ENCODE measurements at places on chromosomes 7 and 10.
A peak's percentile ranks its signal among the peaks of the same experiment; 100 is the strongest.

DNA sequence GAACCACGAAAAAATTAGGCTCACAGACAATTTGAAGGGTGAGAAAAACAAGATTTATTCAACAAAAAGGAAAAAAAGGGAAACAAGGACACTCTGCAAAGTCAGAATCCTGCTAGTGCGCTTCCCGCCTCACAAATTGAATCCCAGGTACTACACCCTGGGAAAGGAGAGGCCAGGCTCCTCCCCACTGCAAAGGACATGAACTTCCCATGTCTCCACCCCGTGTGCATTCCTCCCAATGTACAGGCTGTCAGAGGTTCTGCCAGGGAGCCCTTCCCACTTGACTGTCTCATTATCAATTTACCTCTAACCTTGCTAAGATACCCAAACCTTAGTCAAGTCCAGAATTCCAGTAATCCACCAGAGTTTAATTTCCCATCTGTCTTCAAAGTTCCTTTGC is 70.4 kb upstream of the CDK1 start:
- no peak for DNase-seq

GRCh38 chr10:126161691-126162090 is 226.6 kb downstream of the ADAM12 start:
- no peak for DNase-seq

GRCh38 chr10:17233286-17233991 is 5.4 kb downstream of the VIM start:
- no peak for DNase-seq

DNA sequence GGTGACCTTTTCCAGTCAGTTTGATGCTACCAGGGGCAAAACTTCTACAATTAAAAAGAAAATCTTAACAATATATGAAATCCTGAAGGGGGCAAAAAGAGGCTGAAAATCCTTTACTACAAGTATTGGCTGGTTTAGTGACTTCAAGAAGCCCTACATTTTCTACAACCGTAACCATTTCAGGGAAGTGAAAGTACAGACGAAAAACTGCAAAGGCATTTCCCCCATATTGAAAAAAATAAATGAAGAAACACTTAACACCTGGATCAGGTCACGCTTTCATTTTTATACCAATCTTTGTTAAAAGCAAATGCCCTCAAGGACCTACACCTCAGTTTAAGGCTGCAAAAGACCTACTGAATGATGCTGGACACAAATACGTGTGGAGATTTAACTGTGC is 38.6 kb downstream of the IL6 start:
- DNase-seq: no peak

GRCh38 chr10:92851003-92851402 is 2.7 kb downstream of the EXOC6 start:
- DNase-seq: no peak

GRCh38 chr10:129169115-129169514 is 297.9 kb upstream of the MGMT start:
- no peak for DNase-seq

DNA sequence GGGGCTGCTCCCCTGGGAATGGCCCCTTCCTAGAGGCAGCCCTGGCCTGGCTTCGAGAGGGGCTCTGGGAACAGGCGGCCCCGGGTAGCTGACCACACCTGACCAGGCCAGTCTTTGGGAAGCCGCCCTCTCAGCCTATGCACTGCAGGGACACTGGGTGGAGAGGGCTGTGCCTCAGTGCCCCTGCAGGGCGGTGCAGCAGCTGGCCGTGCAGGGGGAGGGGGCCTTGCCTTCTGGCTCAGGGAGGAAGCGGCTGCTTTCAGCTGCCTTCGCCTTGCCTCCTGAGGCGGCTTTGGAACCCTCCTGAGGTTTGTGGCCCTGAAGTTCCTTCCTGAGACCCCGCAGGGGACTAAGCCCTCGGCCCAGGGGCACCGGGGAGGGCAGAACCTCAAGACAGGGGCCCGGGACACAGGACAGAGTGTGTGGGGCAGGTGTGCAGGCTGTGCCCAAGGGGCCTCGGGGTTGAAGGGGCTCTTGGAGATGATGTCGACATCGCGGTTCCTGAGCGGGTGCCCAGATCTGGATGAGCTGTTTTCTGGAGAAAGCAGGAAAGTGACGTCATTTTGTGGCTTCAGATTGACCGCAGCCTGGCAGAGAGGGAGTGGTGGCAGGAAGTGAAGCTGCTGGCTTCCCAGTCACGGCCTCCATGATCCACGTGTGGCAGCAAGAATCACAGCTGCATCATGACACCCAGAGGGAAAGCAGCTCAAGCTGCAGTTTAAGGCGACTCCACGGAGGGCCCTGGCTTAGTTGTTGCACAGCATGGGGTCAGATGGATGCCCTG is 17.7 kb downstream of the ADAM8 start:
- DNase-seq: peak; percentile 79

GRCh38 chr7:33273356-33273755 is 144.0 kb downstream of the BBS9 start:
- no peak for DNase-seq

GRCh38 chr7:151248346-151249033 is at the start of gene SMARCD3:
Gene SMARCD3 (minus strand): TSS chr7:151248694. CDS start chr7:151248562, 132 bp downstream.
- peak; percentile 49 for DNase-seq

GRCh38 chr10:21141946-21142492 is 244.9 kb upstream of the NEBL start:
- DNase-seq: no peak

- no peak for DNase-seq
These were observed 69.4 kb downstream of the LRRC17 start for GRCh38 chr7:102982235-102982634.

DNA sequence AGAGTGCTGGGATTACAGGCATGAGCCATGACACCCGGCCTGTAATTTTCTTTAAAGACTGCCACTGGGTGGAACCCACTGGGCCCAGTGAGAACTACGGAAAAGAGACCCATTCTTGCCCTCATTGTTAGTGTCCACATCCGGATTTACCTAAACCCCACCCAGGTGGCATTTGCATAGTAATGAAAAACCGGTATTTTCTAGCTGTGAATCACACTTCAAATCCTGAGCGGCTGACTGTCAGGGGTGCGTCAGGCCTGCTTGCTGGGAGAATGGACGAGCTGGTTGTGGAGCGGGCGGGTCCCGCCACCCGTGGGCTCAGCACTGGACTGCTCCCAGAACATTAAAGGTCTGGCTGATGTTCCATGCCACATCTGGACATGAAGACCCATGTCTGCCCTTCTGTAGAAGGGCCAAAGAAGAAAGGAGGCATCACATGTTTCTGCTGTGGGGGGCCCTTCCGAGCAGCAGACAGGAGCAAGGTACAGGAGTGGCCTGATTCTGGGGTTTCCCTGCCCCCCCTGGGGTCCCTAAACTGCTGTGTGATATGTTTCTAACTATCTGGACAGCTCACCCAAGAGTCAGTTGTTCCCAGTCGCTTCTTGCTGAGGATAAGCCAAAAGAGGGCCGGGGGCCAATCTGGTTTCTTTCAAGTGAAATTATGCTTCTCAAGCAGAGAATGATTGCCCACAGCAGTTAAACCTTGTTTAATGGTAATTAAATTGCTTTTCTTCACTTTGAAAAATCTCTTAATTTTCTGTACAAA is 46.4 kb downstream of the KIAA1217 start:
- DNase-seq: no peak

- DNase-seq: no peak
These were observed 199.4 kb downstream of the USP6NL start for GRCh38 chr10:11411926-11412545.

DNA sequence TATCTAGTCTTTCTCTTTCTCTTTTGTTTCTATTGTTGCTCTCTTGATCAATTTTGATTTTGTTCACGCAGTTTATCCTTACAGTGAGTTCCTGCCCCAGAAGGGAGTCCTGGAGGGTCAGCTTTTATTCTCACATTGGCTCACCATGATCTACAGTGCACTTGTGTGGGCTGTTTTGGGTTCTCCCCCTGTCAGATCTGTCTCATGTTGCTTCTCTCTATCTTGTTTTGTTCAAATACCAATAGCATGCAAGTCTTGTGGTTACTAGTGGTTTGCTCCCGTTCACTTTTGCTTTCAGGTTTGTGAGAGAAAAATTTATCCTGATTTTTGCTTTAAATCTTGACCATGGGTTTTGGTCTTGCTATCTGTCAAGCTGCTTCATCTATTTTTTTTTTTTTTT is 74.3 kb downstream of the PTN start:
- no peak for DNase-seq

DNA sequence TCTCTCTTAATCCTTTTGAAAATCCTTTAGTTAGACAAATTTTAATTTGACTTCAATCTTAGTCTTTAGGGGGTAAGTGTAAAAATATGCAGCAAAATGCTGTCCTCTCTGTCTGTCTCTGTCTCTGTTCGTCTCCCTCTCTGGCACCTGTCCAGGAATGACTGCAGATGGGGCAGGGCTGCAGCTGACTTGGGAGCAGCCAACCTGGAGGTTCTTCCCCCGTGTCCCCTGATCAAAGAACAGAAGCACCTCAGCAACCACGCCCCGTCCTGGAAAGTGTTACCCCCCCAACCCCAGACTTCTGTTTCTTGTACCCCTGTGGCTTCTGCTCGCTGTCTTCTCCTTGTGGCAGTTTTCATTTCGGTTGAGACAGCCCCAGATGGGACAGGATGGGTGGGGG is 141.6 kb upstream of the NPS start:
- DNase-seq: no peak

DNA sequence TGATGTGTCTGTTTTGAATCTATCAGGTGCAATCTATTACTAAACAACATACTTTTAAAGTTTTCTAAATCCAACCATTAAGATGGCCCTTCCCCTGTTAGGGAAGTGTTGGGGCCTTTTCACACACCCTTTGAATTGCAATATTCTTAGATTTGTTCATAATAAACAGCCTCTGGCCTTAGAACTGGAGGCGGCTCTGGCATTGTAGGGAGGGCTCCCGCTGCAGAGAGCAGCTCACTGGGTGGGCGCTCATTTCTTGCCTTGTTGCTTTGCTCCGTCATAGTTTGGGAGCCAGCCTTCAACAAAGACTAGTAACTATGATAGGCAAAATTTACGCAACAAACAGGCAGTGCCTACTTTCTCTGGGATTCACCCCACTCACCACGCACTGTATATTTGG is 4.2 kb upstream of the HOXA10 start:
- DNase-seq: no peak

- DNase-seq: no peak
These were observed 154.2 kb downstream of the SEMA3A start for GRCh38 chr7:84040355-84040754.

DNA sequence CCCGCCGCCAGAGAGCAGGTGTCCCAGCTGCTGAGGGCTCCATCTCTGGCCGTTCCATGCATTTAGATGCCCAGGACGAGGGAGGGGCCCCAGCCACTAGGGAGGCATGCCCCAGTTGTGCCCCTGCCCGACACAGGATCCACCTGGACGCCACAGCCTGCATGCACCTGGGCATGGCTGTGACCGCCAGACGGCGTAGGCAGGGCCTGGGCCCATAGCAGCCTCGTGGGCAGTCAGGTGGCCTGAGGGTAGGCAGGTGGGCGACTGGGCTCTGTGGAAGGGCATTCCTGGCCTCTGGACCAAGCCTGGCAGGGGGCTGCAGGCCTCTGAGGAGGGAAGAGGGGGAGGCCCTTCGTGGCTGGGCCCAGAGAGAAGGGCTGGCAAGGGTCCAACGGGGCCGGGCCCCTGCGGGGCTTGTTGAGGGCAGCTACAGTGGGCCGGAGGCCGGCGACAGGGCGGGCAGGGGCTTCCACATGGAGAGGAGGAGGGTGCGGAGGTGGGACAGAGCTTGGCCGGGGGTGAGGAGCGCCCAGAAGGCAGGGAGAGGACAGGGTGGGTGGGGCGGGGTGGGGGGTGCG is 76.0 kb upstream of the NKX6-2 start:
- peak; percentile 15 for DNase-seq

DNA sequence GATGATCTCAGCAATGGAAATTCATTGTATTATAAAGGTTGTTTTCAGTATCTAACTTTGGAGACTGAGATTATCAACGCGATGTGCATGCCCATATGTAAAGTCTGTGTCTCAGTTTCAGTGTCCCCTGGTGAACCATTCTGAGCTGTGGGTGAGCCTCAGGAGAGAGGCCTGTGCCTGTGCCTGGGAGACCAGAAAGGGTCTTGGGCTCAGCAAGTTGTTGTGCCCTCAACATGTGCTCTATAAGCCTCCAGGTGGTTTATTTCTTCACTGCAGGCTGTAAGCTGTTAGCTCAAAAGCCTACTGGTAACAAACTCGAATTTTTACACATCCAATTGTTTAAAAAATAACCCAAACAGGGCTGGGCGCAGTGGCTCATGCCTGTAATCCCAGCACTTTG is 151.9 kb downstream of the PKD1L1 start:
- DNase-seq: no peak

- DNase-seq: no peak
These were observed 55.0 kb downstream of the LRRC17 start for GRCh38 chr7:102967798-102968197.

- no peak for DNase-seq
These were observed 483.0 kb downstream of the MAGI2 start for GRCh38 chr7:78970440-78970916.

DNA sequence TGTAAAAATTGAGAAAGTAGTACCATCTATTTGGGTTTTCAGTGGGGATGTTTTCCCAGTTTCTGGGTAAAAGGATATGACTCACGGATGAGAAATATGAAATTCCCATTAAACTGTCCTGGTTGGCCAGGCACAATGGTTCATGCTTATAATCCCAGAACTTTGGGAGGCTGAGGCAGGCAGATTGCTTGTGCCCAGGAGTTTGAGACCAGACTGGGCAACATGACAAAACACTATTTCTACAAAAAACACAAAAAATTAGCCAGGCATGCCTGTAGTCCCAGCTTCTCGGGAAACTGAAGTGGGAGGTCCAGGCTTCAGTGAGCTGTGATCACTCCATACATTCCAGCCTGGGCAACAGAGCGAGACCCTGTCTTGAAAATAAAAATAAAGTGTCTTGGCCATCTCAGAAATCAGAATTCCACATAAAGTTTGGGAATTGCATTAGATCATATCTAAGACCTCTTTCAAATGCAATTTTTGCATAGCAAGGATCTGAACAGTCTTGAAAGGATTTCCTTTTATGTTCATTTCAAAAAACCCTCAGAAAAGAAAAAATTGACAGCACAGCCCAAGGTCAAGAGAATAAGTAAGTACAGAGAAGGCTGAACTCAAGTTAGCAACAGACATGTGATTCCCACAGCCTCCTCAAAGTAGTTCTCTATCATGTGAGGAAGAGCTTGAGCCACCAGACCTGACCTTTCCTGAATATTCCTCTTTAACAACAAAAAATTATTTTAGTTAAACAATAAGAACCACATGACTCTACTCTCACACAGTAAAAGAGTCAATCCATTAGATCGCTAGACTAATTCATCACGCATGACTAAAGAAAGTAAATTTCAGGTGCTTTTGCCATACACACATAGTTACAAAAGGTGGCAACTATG is 141.5 kb upstream of the CAV2 start:
- DNase-seq: no peak

- peak; percentile 38 for DNase-seq
These were observed 1.5 kb upstream of the ELFN1 start for GRCh38 chr7:1668396-1669063.

GRCh38 chr10:123904834-123905409 is 13.3 kb upstream of the CPXM2 start:
- DNase-seq: no peak
